ENCODE measurements at places on chromosomes 1 and 21. TPM values are rescaled to one million over a fixed set of nuclear protein-coding genes. Genes with fewer than 3 reads are reported as not detected.

DNA sequence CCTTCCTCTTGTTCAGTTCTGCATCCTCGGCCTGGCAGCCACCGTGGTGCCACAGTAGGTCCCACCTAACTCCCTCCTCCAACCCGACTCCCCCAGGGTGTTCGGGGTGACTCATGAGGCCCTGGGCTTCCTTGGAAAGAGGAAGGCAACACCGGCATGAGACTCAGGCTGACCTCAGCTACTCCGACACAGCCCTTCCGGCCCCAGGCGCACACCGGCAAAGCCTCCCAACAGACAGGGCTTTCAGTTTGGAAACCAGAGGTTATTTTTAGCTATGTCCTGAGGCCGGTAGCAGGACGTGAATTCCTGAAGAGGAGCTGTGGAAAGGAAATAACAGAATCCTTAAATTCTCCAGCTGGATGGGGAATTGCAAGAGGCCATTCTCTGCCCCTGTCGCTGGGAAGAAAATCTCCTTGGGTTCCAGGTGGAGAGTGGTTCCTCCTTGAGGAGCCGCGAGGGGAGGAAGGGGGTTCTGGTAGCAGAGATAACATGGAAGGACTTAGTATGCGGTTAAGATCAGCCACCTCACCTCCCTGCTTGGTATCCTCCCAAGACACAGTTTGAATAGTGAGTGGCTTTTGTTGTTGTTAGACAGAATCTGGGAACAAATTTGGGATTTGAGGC is 24.4 kb downstream of the PLXNA2 start:
- peaks cover 3% of the 10 kb centered on the region for H3K36me3 ChIP-seq
- peaks cover 4% of the 10 kb centered on the region for H3K27me3 ChIP-seq
- H3K4me3 ChIP-seq: no peak overlapping the region

- no peak for DNase-seq
- H3K27me3 ChIP-seq: no peaks in the 10 kb centered on the region
- peaks cover 32% of the 10 kb centered on the region for H3K4me1 ChIP-seq
- H3K27ac ChIP-seq: no peak overlapping the region
- H3K36me3 ChIP-seq: peaks cover 26% of the 10 kb centered on the region
Observed at GRCh38 chr1:243727503-243728203, 122.4 kb downstream of the AKT3 start.

GRCh38 chr1:40699787-40700186 is 8.3 kb downstream of the NFYC start:
- H3K4me3 ChIP-seq: no peak overlapping the region
- DNase-seq: no peak
- peaks cover 59% of the 10 kb centered on the region for H3K4me1 ChIP-seq
- H3K27me3 ChIP-seq: no peaks in the 10 kb centered on the region
- H3K36me3 ChIP-seq: peaks cover 26% of the 10 kb centered on the region

PTPN7 gene
- 329 TPM for total RNA-seq

KRTAP19-1 gene
- total RNA-seq: not detected

PLA2G2C gene
- not detected for total RNA-seq

Data from activated naive CD8-positive, alpha-beta T cell treated with anti-CD3 and anti-CD28 coated beads for 36 hours (primary cell).